Astrocyte (in vitro differentiated cells and primary cell): ENCODE measurements at places on chromosomes 1 and 21. TPM values are rescaled to one million over a fixed set of nuclear protein-coding genes. Genes with fewer than 3 reads are reported as not detected.

DNA sequence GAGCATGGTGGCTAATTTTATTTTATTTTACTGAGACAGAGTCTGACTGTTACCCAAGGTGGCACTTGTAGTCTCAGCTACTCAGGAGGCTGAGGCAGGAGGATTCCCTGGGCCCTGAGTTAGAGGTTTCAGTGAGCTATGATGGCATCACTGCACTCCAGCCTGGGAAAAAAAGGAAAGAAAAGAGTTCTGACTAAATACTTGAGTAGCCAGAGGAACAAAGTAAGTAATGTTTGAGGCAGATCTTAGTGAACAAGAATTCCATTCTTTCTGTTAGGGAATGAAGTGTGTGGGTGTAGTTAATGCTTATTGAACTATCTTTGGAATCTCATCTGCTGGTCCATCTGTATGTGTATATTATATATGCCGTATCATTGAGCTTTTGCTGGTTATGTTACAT is 13.1 kb upstream of the EVI5 start:
- peak; percentile 89 for DNase-seq

- no peak for DNase-seq
These were observed 30.7 kb downstream of the CNIH4 start for GRCh38 chr1:224387302-224387912.

DNA sequence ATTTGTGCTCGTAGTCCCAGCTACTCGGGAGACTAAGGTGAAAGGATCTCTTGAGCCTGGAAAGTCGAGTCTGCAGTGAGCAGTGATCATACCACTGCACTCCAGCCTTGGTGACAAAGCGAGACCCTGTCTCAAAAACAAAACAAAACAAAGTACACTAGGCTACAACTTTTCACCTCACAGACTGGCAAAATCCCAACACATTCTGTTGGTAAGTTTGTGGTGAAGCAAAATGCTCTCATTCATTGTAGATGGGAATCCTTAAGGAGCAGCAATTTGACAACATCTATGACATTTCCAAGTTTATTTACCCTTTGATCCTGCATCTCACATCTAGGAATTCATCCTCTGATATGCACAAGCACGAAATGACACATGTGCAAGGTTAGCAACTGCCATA is 20.2 kb upstream of the SLC1A7 start:
- no peak for DNase-seq

GRCh38 chr1:50610563-50610962 is 187.3 kb upstream of the DMRTA2 start:
- no peak for DNase-seq

The GNL2 gene
- total RNA-seq: 55.4 and 58.0 TPM in 2 replicates

DNA sequence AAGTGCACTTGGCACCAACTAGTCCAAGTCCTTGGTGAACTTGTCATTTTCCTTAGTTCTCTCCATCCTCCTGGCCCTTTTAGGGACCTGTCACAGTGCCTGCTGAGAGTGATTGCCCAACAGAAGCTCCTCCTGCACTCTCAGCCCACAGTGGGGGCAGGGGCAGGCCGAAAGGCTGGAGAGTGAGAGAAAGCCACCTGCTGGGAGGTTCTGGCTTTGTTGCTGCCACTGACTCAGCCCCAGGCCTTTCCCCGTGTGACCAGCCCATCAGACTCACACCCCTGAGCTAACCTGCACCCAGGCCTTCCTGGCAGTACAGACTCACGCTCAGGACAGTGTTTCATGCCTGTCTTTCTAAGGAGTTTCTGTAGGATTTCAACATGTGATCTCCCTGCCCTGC is 17.1 kb upstream of the PROK1 start:
- DNase-seq: peak; percentile 12

The TRIM67 gene
- 0.89 and 1.1 TPM in 2 replicates for total RNA-seq

GRCh38 chr1:72284084-72284347 is 1.7 kb upstream of the NEGR1 start:
- DNase-seq: no peak

DNA sequence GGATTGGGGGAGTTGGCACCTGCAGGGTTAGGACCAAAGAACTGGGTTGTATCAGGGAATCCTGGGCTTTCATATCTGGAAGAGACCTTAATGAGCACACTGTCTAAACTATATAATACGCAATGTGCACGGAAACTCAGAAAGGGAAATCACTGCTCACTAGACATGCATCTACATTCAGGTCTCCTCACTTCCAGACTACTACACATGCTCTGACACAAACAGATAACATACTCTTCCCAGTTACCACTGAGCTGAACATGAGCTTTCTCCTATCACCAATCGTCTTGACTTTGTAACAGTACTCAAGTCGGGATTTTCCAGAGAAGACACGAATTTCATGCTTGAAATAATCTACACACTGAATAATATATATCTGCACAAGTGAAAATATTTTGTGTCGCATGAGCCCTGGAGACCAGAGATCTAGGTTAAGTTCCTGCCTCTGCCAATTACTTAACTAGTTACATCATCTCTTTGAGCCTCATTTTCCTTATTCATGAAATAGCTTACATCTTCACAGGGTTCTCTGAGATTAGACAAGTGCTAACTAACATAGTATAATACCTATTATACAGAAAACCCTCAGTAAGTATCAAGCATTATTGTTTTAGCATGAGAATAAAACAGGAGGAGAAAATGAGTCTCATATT is 101.1 kb downstream of the JAK1 start:
- DNase-seq: no peak

The MRPL9 gene
- total RNA-seq: 58.5 and 70.0 TPM in 2 replicates

DNA sequence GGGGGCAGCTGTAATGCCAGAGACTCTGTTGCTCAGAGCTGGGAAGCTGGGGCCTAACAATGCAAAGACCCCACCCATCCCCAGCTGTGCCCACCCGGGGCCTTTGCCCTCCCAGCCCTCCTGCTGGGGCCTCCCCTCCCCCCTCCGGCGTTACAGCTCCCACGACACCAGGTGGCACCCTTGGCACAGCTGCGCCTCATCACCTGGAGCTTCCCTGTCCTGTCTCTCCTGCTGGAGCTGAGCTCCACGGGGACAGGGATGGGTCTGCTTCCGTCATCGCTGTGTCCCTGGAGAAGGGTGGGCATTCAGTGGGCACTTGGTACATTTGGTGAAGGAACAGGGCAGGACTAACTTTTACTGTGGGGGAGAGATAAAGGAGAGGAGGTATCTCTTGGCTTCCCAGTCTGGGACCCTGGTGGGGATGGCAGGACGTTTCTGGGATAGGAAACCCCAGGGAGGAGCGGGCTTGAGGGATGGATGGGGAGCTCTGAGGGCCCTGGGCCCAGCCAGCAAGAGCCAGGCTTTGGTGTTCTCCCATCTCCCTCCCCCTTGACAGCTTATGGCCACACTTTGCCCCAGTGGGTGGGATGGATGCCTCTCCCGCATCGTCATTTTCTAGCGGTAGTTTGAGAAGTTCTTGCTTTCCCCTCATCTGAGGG is 453.2 kb downstream of the PTPRU start:
- DNase-seq: no peak

The RGS16 gene
- total RNA-seq: 4.3 and 5.7 TPM in 2 replicates

The POU3F1 gene
- 2.3 and 3.3 TPM in 2 replicates for total RNA-seq

The PLEKHA6 gene
- total RNA-seq: 1.5 and 2.7 TPM in 2 replicates

DNA sequence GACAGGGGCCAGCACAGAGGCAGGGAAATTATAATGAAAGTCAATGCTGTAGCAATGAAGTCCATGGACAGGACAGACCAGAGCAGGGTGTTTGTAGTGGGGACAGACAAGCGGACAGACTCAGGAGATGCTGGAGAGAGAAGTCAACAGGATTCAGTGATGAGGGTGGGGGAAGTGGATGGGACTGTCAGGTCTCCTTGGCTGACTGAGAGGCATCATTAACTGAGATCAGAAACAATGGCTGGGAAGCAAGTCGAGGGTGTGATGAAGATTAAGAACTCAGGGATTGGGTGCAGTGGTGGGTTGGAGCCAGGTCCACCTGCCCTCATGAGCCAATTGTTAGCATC is 25.5 kb downstream of the CD58 start:
- no peak for DNase-seq

DNA sequence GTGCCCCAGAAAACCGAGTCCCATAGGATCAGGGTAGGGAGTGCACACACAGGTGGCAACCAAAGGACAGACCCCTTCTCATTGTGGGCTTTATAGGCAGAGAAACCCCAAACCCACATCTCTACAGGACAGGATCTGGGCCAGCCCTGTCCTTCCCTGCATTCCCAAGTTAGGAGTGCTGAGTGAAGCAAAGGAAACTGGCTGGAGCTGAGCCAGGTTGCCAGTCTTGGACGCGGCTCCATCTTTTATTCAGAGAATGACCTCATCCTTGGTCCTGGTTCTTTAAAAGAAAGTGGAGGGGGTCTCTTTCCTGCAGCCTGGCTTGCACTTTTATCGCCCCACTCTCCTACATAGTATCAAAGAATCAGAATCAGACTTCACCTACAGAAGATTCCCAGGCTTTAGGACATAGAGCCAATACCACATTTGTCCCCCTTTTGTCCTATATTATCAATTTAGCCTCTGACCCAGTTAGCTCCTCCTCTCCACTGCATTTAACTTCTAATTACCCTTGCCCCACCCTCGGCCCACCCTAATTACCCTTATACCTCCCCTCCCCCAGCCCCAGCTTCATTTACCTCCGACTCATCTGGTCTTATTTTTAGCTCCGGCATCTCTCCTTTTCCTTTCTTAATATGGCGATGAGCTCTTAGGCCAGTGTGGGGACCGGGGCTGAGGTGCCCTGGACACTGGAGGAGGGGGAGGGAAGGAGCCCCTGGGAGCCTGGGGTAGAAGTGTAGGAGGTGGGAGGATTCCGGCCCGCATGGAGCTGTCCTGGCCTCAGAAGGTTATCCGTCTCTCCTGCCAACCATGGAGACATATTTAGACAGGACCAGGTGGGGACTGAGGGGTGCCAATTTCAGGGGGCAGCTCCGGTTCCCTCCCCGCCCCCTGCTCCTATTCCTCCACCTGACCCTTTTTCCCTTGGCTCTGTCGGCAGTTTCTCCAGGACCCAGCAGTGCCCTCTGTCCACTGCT is at the start of gene CASQ1:
Gene CASQ1, plus strand, starts transcription at position 927 of the 977 bp plus-strand sequence. CDS start 177 bp downstream, outside the sequence.
- no peak for DNase-seq

- peak; percentile 41 for DNase-seq
These were observed 25.8 kb upstream of the THEM4 start for GRCh38 chr1:151935154-151935553.

DNA sequence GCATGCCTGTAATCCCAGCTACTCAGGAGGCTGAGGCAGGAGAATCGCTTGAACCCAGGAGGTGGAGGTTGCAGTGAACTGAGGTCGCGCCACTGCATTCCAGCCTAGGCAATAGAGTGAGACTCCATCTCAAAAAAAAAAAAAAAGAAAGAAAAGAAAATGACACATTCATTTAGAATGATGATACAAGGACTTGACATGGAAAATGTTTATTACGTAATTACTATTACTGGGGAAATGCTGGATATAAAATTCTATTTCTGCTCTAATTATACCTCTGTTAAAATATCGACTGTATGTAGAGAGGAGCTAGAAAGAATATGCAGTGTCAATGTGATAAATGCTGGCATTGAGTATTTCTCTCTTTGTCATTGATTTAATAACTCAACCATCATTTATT is 54.7 kb upstream of the CTPS1 start:
- DNase-seq: no peak

The AMY2B gene
- total RNA-seq: 1.7 and 2.1 TPM in 2 replicates

DNA sequence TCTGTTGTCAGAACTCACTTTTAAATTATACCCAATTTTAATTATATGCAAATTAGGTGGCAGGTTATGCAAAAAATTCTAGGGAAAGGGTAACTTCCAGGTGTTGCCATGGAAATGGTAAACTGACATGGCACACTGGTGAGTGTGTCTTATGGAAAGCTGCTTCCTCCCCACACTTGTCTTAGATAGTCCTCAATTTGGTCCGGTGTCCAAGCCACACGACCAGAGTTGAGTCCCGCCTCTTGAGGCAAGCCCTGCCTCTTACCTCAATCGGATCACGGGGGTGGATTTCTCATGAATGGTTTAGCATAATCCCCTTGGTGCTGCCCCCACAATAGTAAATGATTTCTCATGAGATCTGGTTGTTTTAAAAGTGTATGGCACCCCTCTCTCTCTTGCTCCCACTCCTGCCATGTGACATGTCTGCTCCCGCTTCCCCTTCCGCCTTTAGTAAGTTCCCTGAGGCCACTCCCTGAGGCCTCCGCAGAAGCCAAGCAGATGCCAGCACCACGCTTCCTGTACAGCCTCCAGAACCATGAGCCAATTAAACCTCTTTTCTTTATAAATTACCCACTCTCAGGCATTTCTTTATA is 74.9 kb downstream of the MATN1 start:
- DNase-seq: no peak

DNA sequence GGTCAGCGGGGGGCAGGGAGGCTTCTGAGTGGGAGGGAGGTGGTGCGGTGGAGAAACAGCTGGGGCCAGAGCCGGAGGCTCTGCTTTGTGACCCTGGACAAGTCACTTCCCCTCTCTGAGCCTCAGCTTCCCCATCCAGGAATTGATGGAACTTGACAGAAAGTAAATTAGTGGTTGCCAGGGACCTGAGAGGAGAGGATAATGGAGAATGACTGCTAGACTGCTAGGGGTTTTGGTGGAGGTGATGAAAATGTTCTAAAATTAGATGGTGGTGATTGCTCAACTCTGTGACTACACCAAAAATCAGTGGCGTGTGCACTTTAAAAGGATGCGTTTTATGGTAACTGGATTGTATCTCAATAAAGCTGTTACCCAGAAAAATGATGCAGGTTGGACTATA is 100.9 kb downstream of the ARHGEF10L start:
- no peak for DNase-seq

DNA sequence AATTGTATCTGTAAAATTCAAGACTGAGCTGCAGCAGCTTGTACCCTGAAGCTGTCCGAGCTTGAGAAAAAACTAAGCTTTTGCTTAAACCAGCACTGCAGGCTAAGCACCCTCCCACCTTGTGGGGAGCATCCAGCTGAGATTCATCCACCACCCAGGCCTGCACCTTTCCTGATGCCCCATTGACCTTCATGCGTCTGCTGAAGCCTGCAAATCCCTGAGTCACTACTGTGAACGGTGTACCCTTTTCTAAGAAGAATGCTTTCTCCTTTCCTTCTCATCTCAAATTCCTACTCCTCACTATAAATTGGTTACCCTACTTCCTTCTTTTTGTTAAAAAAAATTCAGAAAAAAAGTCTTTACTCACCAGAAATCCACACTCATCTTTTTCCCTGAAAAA is 90.9 kb upstream of the RGS18 start:
- DNase-seq: no peak

DNA sequence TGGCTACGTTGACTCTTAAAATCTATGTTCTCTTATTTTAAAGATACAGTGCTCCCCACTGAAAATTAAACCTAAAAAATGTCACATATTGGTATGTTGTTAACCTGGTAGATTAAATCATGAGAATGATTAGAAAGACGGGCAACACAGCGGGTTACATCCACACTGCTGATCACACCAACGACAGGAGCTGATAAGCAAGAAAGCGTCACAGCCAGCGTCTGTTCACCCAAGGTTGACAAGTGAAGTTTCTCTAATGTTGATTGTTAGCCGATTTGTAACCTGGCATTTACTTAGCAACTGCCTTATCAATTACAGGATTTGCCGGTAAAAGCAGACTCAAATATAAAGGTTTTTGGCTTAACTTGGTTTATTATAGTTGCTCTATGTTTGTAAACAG is 149.3 kb downstream of the NR5A2 start:
- no peak for DNase-seq

The CFHR1 gene
- total RNA-seq: 0.23 TPM in 1 of 2 replicates, not detected in the other

The FRRS1 gene
- total RNA-seq: 4.5 and 4.8 TPM in 2 replicates
